ENCODE measurements at places on chromosomes 6 and 20. TPM values are rescaled to one million over a fixed set of nuclear protein-coding genes. Genes with fewer than 3 reads are reported as not detected.

GRCh38 chr6:41097467-41098090, 24.8 kb downstream of the NFYA start:
- H3K27me3 ChIP-seq, result no peaks in the 10 kb centered on the region
- no peak overlapping the region for H3K4me3 ChIP-seq
- peaks cover 82% of the 10 kb centered on the region for H3K36me3 ChIP-seq
- H3K27ac ChIP-seq, result no peak overlapping the region
- DNase-seq, result no peak

DNA sequence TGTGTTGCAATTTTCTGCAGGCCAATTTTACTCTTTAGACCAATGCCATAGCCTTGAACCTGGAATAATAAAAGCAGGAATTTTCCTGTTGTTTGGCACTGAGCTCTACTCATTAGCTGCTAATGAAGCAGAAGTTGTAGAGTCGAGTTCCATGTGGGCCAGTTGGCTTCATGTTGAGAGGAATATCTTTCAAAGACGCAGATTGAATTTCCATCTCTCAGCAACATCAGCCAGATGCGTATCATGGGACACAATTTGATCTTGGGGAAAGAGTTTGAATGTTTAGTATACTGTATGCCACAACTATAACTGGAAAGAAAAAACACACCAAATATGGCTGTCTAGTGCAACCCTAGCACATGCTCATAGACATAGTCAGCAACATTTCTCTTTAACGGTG, 259.6 kb downstream of the BCKDHB start:
- H3K36me3 ChIP-seq, result no peaks in the 10 kb centered on the region
- H3K4me1 ChIP-seq, result no peaks in the 10 kb centered on the region
- DNase-seq, result no peak
- H3K4me3 ChIP-seq, result no peak overlapping the region
- no peaks in the 10 kb centered on the region for H3K27me3 ChIP-seq

DNA sequence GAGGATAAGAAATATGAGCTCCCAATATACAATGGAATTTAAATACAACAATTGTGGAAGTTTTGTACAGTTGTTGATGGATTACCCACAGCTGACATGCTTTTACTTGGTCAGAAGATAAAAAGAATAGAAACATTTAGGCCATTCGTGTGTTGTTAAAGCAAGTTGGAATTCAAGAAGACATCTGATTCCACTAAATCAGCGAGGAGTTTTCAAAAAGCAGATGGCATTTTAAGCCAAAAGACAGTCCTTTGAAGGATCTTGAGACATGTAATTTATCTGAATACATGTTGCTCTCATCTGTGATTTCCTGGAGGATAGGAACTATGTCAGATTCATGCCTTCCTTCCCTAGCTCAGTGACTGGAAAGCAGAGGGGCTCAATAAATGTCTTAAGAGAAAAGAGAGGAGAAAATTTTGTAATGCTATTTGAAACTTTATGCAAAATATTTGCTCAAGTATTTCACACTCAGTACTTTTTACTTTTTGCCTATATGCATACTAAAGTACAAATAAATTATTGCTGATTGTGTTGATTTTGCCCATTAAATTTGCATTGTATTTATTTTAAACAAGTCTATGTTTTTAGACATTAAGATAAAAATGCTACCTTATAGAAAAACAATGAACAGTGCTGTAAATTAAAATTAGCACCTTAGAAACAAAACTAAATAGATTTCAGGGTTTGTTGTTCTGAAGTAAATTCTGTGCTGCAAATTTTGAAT, 733.8 kb upstream of the FLRT3 start:
- no peaks in the 10 kb centered on the region for H3K4me1 ChIP-seq
- no peak overlapping the region for H3K27ac ChIP-seq
- no peak for DNase-seq

DNA sequence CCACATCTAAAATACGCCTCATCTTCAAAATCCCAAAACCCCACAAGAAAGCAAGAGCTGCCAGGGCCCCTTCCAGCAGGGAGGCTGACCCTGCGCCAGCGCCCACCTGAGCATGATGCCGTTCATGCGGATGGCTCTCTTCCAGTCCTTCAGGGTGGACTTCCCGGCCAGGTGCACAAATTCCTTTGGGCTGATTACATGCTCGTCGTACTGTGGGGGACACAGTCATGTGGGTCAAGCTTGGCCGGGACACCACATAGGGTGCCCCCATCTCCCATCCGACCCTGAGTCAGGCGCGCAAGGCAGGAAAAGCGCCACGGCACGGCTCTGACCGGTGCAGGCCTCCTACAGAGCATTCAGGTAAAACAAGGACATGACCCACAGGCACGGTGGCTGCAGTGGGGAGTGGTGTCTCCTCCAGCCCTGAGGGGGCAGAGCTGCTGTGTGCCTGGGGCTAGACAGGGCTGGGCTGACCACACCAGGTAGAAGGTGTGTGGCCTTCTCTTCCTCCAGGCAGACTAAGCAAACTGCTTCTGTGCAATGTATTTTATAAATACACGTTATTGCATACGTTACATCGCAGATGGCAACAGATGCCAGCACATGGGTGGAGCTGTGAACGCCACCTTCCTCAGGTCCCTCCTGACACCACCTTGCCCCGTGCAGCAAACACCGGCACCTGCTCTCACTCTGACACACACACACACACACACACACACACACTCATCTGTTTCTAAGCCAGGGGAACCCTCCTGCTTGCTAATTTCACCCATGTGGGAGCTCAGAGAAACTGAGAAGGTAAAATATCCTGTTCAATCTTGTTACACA, 23.8 kb upstream of the HELZ2 start:
- no peak overlapping the region for H3K27ac ChIP-seq
- H3K4me3 ChIP-seq, result no peak overlapping the region
- no peaks in the 10 kb centered on the region for H3K4me1 ChIP-seq
- H3K36me3 ChIP-seq, result peaks cover 17% of the 10 kb centered on the region

- H3K27me3 ChIP-seq, result no peaks in the 10 kb centered on the region
- H3K36me3 ChIP-seq, result no peaks in the 10 kb centered on the region
- H3K4me3 ChIP-seq, result no peak overlapping the region
- DNase-seq, result no peak
These were observed 37.0 kb upstream of the SAMHD1 start for GRCh38 chr20:36988494-36988966.

DNA sequence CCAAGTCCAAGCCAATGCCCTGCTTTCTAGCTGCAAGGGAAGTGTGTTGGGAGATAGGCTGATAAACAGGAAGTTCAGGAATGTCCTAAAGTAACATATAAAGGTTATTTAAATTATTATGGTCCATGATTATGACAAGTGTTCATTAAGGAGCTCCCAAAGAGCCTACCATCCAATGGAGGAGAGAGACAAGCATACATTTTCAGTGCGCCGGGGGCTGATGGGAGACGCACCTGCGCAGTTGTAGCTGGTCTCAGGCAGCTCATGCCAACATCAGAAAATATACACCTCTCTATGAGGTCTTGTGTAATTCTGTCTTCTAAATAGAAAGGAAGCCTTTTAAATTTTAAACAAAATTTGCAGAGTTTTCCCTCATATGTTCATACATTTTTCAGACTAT, 12.6 kb upstream of the SFT2D1 start:
- DNase-seq, result no peak
- H3K36me3 ChIP-seq, result no peaks in the 10 kb centered on the region
- H3K4me3 ChIP-seq, result no peak overlapping the region
- H3K27ac ChIP-seq, result no peak overlapping the region
- no peaks in the 10 kb centered on the region for H3K4me1 ChIP-seq

DNA sequence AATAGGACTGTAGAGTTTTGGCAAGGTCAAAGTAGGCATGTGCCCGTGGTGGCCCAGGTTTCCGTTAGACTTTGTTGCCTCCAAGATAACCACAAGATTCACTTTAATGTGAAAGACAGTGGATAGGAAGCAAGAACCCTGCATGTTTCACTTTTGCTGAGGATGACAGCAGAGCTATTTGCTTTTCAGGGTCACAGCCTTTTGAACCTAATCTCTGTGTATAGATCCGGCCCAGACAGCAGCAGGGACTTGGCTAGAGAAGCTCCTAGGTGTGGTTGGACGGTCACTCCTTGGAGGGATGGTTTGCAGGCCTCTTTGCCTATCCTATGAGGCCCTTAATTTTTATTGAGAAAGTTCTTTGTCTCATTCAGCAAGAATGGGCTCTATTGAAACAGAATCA, 538.8 kb downstream of the HACE1 start:
- no peak for DNase-seq
- H3K27me3 ChIP-seq, result no peaks in the 10 kb centered on the region
- H3K4me1 ChIP-seq, result no peaks in the 10 kb centered on the region
- H3K4me3 ChIP-seq, result no peak overlapping the region

- H3K4me1 ChIP-seq, result peaks cover 18% of the 10 kb centered on the region
- no peak overlapping the region for H3K27ac ChIP-seq
- no peak overlapping the region for H3K4me3 ChIP-seq
- no peak for DNase-seq
- peaks cover 70% of the 10 kb centered on the region for H3K36me3 ChIP-seq
These were observed 24.7 kb downstream of the ENTPD6 start for GRCh38 chr20:25220021-25220730.

DNA sequence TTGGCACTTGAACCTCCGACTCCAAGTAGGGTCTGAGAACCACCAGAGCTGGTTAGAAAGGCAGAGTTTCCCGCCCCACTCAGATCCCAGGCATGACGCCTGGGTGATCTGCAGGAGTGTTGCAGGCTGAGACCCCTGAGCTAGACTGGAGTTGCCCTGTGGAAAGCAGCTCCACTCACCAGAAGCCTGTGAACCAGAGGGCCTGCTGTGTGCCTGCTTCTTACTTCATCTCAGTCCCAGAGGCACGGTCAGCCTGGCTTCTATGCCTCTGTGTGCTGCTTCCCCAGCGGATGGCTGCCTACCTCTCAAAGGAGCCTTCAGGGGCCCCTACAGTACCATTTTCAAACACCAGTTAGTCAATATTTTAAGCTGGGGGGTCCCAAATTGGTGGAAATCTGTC, 15.6 kb upstream of the CCN6 start:
- no peaks in the 10 kb centered on the region for H3K27me3 ChIP-seq
- DNase-seq, result no peak
- no peaks in the 10 kb centered on the region for H3K36me3 ChIP-seq
- no peak overlapping the region for H3K4me3 ChIP-seq

DNA sequence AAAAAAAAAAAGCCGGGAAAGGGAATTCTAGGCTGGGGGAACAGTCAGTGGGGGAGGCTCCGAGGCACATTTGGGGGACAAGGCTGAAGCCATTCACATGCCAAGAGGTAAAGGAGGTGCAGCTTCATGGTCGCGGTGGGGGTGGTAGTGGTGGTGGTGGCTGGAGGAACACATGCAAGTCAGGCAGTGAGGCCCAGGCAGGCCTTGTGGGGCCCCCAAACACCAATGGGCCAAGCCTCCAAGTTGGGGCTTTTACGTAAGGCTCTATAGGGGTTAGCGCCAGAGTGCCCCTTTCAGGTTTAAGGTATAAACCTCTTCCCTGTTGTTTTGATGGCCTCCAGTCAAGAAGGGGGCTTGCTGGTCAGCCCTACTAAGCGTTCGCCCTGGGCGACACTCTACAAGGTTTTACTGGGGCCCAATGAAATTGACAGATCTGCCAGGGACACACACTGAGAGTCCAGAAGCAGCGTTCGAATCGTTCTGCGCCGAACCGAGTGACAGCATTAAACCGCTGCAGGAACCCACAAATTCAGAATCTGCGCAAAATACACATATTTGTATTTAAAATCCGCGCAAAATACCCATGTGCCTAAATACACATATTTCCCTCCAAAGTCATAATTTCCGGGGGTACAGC, 818 bp upstream of the AP5S1 start:
- peak overlapping the region; percentile 98 for H3K27ac ChIP-seq
- H3K4me1 ChIP-seq, result peaks cover 32% of the 10 kb centered on the region
- H3K4me3 ChIP-seq, result peak overlapping the region; percentile 74
- no peaks in the 10 kb centered on the region for H3K27me3 ChIP-seq
- no peak for DNase-seq
- peaks cover 25% of the 10 kb centered on the region for H3K36me3 ChIP-seq

DNA sequence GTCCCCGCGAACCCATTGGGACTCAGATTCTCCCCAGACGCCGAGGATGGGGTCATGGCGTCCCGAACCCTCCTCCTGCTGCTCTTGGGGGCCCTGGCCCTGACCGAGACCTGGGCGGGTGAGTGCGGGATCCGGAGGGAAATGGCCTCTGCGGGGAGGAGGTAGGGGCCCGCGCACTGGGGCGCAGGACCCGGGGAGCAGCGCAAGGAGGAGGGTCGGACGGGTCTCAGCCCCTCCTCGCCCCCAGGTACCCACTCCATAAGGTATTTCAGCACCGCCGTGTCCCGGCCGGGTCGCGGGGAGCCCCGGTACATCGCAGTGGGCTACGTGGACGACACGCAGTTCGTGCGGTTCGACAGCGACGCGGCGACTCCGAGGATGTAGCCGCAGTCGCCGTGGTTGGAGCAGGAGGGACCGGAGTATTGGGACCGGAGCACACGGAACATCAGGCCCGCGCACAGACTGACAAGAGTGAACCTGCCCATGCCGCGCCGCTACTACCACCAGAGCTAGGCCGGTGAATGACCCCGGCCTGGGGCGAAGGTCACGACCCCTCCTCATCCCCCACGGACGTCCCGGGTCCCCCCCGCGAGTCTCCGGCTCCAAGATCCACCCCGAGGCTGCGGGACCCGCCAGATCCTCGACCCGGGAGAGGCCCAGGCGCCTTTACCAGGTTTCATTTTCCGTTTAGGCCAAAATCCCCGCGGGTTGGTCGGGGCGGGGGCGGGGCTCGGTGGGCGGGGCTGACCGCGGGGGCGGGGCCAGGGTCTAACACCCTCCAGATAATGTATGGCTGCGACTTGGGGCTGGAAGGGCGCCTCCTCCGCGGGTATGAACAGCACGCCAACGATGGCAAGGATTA, 15.7 kb upstream of the HLA-A start:
- DNase-seq, result peak; percentile 93
- no peaks in the 10 kb centered on the region for H3K4me1 ChIP-seq
- peak overlapping the region; percentile 78 for H3K4me3 ChIP-seq
- H3K27me3 ChIP-seq, result no peaks in the 10 kb centered on the region
- no peaks in the 10 kb centered on the region for H3K36me3 ChIP-seq

GRCh38 chr6:166592821-166593220, 6.3 kb upstream of the RAMACL start:
- no peak for DNase-seq
- no peaks in the 10 kb centered on the region for H3K27me3 ChIP-seq
- no peaks in the 10 kb centered on the region for H3K36me3 ChIP-seq
- H3K4me1 ChIP-seq, result peaks cover 50% of the 10 kb centered on the region

- no peaks in the 10 kb centered on the region for H3K36me3 ChIP-seq
- H3K27ac ChIP-seq, result no peak overlapping the region
These were observed 96.7 kb downstream of the SLC22A23 start for GRCh38 chr6:3359973-3360726.

Gene STMND1
- not detected for total RNA-seq

Gene WFDC12
- total RNA-seq, result not detected

All from esophagus muscularis mucosa (tissue), 4 donors.